ENCODE measurements at places on chromosomes 2 and 18. TPM values are rescaled to one million over a fixed set of nuclear protein-coding genes. Genes with fewer than 3 reads are reported as not detected.

The AQP12A gene
- not detected for total RNA-seq

The GAREM1 gene
- total RNA-seq: 22.9 TPM

The MC5R gene
- 0.28 TPM for total RNA-seq

The SNED1 gene
- total RNA-seq: 3.9 TPM

The HSBP1L1 gene
- total RNA-seq: 15.5 TPM

The USP14 gene
- 39.9 TPM for total RNA-seq

The NT5DC4 gene
- total RNA-seq: not detected

The C2orf66 gene
- total RNA-seq: not detected

The ANKZF1 gene
- 18.2 TPM for total RNA-seq

The GREB1L gene
- total RNA-seq: not detected

The RTP5 gene
- total RNA-seq: not detected
